Thymus (tissue), 14 donors: ENCODE measurements at places on chromosomes 7 and 10. TPM values are rescaled to one million over a fixed set of nuclear protein-coding genes. Genes with fewer than 3 reads are reported as not detected.

Gene SPDYE6
- total RNA-seq = not detected

- no peak overlapping the region for H3K27ac ChIP-seq
- H3K36me3 ChIP-seq = no peaks in the 10 kb centered on the region
- no peak for DNase-seq
- H3K27me3 ChIP-seq = no peaks in the 10 kb centered on the region
Measured at GRCh38 chr10:70683601-70683934, 11.3 kb downstream of the ADAMTS14 start.

- no peak for DNase-seq
- H3K4me3 ChIP-seq = no peak overlapping the region
- no peak overlapping the region for H3K27ac ChIP-seq
- H3K4me1 ChIP-seq = no peaks in the 10 kb centered on the region
- no peaks in the 10 kb centered on the region for H3K36me3 ChIP-seq
- no peaks in the 10 kb centered on the region for H3K27me3 ChIP-seq
Measured at GRCh38 chr10:47214520-47214919, 85.5 kb upstream of the GDF10 start.

Gene DDC
- total RNA-seq = 0.33 TPM

Gene TSC22D4
- total RNA-seq = 37.4 TPM

Gene HMX2
- total RNA-seq = 0.05 TPM

DNA sequence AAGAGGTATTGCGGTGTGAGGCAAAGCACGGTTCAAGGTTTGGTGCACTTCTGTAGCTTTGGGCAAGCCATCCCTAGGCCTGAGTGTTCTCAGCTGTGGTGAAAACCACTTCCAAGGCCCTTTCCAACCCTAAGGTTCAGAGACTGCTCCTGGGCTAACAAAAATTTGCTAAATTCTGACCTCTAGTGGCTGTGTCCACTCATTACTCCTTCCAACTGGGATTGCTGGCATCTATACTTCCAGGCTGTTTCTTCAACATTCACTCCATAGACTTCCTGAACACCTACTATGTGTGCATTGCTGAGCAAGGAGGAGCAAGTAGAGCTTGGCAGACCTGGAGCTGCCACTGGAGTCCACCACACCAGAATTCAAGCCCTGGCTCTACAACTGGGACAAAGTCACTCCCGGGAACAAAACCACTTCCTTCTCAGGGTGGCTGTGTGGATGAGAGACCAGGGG lies 29.3 kb upstream of the SH3PXD2A start:
- H3K36me3 ChIP-seq = peaks cover 46% of the 10 kb centered on the region
- H3K27ac ChIP-seq = no peak overlapping the region
- peak; percentile 48 for DNase-seq

GRCh38 chr10:27341001-27341400 lies 100.4 kb upstream of the ACBD5 start:
- H3K4me1 ChIP-seq = no peaks in the 10 kb centered on the region
- H3K4me3 ChIP-seq = no peak overlapping the region
- DNase-seq = no peak
- H3K27me3 ChIP-seq = peaks cover 2% of the 10 kb centered on the region
- H3K27ac ChIP-seq = no peak overlapping the region

Gene BTBD16
- 0.14 TPM for total RNA-seq

Gene GPR22
- 0.05 TPM for total RNA-seq
